ENCODE measurements at places on chromosomes 4 and X.

GRCh38 chr4:42280327-42281095 lies 116.8 kb upstream of the SHISA3 start:
- DNase-seq: peak; percentile 12

DNA sequence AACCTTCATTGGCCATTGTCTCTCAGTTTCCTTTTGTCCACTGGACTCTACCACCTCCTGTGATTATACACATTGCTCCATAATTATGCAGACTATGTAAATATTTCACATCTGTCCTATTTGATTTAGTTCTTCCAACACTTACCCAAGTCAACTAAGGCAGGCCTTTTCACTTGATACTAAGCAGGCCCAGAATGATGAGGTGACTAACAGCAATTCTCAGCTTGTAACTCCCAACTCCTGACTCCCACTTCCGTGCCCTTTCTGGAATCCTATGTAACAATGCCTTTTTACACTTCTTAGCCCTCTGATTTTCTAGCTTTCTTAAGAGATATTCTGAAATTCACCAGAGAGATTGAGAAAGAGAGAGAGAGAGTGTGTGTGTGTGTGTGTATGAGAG lies 6.6 kb downstream of the PAK3 start:
- DNase-seq: peak; percentile 32

DNA sequence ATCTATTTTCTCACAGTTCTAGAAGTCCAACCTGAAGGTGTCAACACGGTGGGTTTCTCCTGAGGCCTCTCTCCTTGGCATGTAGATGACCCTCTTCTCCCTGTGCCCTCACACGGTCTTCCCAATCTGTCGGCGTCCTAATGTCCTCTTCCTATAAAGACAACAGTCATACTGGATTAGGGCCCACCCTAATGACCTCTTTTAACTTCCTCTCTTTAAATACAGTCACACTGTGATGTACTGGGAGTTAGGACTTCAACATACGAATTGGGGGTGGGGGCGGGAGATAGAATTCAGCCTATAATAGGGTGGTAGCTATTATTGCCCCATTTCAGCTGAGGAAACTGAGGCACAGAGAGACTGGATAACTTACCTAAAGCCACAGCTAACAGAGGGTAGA lies 70.2 kb downstream of the SMIM20 start:
- no peak for DNase-seq

GRCh38 chrX:103608306-103608963 lies 672 bp downstream of the TCEAL3 start:
- no peak for DNase-seq

DNA sequence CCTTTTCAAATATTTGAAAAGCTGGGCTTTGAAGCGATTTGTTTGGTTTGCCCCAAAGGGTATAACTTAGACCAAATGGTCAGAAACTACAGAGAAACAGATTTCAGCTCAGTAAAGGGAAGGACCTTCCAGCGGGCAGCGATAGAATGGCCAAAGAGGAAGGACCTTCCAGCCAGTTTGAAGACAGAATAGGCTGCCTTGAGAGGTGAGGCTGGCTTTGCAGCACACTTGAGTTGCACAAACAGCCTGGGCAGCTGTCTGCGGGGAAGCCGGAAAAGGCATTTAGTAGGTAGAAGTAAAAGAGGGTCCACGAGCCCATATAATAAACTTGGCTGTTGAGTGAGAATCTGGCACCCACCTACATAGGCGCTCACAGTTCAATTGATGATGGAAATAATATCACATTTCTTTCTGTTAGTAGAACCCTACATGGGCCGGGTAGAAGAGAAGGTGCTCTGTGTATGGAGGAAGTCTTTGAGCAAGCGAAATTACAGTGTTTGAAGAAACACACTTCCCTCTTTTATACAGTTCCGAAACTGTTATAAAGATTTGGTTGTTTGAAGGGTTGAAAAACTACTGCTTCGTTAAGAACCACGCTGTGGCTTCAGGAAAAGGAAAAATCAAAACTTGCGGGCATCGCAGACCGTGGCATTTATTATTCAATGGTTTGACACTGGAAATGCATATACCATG lies 75.0 kb upstream of the SORBS2 start:
- no peak for DNase-seq

DNA sequence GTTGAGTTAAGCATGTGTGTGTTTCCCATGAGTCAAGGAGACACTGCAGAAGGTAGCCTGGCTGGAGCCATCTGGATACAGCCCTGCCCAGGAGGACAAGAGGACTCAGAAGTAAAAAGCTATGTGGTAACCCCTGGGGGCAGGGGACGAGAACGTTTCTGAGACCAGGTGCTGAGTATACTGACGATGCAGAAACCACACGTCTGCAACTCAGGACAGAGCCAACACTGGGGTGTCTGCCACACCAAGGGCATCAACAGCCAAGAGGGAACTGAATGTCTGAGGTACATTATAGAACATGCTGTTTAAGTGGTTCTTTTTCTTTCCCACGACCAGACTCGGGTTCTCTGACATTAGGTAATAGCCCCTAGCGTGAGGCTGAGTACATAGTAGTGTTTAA lies 94.1 kb upstream of the GPR34 start:
- no peak for DNase-seq

GRCh38 chr4:40601641-40602040 lies 28.0 kb downstream of the RBM47 start:
- DNase-seq: no peak

- no peak for DNase-seq
These were observed 562 bp downstream of the AKAP17A start for GRCh38 chrX:1591863-1592469.

DNA sequence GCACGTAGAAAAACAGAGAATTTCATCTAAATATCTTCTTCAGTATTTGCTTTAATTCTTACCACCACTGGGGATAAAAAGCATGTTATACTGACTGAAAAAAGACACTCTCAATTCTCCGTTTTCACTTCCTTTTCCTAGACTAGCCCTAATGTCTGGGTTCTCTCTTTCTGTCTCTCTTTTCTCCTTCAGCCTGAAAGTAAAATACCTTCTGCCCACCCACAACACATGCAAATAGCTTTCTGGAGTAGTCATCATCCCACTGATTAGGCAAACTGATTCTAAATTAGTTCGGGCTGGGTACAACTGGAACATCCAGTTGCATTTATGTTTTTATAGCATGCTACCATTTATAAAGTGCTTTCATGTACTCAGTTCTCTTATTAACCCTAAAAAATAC lies 142.4 kb upstream of the ANKRD50 start:
- no peak for DNase-seq

DNA sequence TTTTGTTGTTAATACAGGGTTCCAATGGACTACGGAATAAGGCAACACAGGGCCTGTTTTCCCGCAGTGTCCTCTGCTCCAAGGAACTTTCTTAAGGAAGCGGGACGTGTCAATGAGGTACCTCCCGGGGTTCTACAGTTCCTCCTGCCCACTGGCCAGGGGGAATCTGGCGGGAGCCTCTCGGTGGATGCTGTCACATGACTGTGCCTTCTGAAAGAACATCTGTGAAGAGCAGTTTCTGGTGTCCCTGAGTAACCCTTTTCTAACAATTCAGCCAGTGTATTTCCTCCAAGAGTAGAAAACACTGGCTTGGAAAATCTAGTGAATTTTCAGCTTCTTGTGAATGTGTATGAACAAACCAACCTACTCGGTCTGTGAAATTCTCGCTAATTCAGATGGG lies 32.7 kb downstream of the MFAP3L start:
- no peak for DNase-seq

DNA sequence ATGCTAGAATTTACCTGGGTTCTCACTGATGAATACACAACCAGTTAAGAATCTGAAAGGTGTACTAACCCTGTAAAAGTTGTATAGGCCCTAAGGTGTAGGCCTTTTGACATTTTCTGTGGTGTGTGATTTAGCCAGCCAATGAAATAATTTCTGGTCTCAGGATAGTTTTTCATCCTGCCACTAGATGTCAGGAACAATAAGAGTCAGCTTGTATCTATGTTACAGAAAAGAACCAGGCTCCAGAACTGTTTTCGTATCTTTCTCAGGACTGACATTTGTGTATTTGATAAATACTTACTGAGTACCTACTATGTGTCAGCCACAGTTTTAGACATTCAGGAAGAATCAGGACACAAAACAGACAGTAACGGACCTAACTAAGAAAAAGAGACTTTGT lies 673.6 kb upstream of the TENM3 start:
- DNase-seq: no peak

GRCh38 chr4:137509855-137510282 lies 22.4 kb downstream of the PCDH18 start:
- DNase-seq: no peak

GRCh38 chr4:73593631-73594241 lies 26.5 kb downstream of the RASSF6 start:
- no peak for DNase-seq

DNA sequence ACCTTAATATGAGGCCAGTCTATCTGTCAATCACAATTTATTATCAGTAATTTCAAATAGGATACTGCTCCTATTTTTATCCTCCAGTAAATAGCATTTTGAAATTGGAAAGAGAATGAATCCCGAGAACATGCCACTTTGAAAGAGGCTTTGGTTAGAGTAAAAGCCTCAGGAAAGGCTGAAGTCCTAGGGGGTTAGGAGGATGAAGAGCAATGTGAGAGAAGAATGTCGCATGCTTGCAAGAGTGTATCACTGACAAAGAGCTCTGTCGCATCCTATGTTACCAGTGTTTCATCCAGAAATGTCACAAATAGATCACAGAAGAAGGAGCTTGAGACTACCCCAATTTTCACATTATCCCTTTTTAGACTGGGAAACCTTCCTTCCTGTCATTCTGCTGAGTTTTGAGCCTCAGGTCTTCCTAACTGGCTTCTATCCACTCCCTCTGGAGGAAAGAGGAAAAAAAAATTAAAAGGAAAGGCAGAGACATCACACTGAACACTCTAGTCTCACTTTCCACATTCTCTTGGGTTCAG lies 39.8 kb downstream of the GPM6A start:
- no peak for DNase-seq

GRCh38 chr4:80138551-80139538 lies 58.5 kb upstream of the PRDM8 start:
- DNase-seq: no peak
